HFFc6 (cell line): ENCODE measurements at places on chromosomes 7 and 10. TPM values are rescaled to one million over a fixed set of nuclear protein-coding genes. Genes with fewer than 3 reads are reported as not detected.

GRCh38 chr10:106547047-106547635 is 617.4 kb downstream of the SORCS1 start:
- DNase-seq: no peak

DNA sequence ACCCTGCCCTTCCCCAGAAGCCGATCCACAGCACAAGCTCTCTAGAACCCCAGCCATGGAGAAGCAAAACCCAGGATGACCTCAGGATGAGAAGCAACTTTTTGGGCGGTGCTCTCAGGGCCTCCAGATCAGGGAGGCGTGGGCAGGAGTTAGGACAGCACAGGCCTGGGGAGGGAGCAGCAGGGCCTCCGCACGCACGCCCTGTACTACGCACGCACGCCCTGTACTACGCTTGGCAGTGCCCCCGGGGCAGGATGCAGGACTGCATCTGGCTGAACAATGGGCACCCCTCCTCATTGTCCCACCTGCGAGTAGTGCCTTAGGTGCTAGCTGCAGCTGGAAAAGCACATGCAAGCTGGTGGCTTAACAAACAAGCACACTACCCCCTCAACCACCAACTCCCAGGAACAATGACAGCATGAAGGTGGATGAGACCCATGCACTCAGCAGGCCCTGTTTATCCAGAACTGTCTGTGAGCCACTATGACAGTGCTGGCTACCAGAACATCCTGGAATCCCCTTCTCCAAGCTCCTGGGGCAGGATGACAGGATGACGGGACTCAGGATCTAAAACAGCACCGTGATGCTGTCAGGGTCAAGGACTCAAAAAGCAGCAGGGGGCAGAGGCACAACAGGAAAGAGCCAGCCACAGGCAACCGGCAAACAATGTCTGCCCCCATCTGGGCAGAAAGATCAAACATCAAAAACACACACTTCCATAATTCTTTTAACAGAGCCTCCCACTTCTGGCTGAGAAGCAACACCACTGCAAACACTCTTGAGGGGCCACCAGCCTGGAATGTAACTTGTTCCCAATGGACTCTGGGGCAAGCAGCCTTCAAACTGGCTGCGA is 11.8 kb downstream of the PODXL start:
- peak; percentile 47 for DNase-seq

GRCh38 chr10:2978574-2979273 is 88.6 kb upstream of the PFKP start:
- DNase-seq: no peak

Gene THNSL1
- 2.8 and 2.9 TPM in 2 replicates for total RNA-seq

Gene UPK3BL1
- 3.6 to 16.1 TPM (median 12.4 TPM) in 3 replicates for total RNA-seq
